H7 (cell line): ENCODE measurements at places on chromosomes 5 and 9. TPM values are rescaled to one million over a fixed set of nuclear protein-coding genes. Genes with fewer than 3 reads are reported as not detected.

Gene TMEM252
- total RNA-seq, result not detected in 2 replicates

Gene FGF1
- 0.24 and 2.9 TPM in 2 replicates for total RNA-seq

Gene ARL14EPL
- not detected in 2 replicates for total RNA-seq

Gene DMRT3
- total RNA-seq, result not detected in 2 replicates

Gene PLAC8L1
- 0.44 and 0.59 TPM in 2 replicates for total RNA-seq

Gene ST6GALNAC4
- total RNA-seq, result 18.5 and 24.6 TPM in 2 replicates

Gene IL13
- not detected in 2 replicates for total RNA-seq

Gene FAM169A
- total RNA-seq, result 37.6 and 51.1 TPM in 2 replicates

Gene ACOT12
- total RNA-seq, result not detected in 2 replicates

Gene SLC2A8
- total RNA-seq, result 18.8 and 23.3 TPM in 2 replicates

Gene PKD2L2
- not detected in 2 replicates for total RNA-seq

Gene C1QTNF3
- 0.26 and 0.59 TPM in 2 replicates for total RNA-seq

Gene CCNO
- 0.35 TPM in 1 of 2 replicates, not detected in the other for total RNA-seq

Gene ZBTB26
- 1.9 and 2.3 TPM in 2 replicates for total RNA-seq

Gene EPB41L4B
- 9.1 and 11.8 TPM in 2 replicates for total RNA-seq

Gene UIMC1
- total RNA-seq, result 36.0 and 44.2 TPM in 2 replicates

Gene HRCT1
- total RNA-seq, result 0.21 TPM in 1 of 2 replicates, not detected in the other

Gene DIPK1B
- total RNA-seq, result 57.0 and 75.7 TPM in 2 replicates

Gene ARID3C
- total RNA-seq, result not detected in 2 replicates

Gene NOTCH1
- total RNA-seq, result 32.2 and 33.3 TPM in 2 replicates

Gene C5orf58
- total RNA-seq, result 4.3 and 4.9 TPM in 2 replicates

Gene NR2F1
- total RNA-seq, result not detected in 2 replicates

Gene F12
- total RNA-seq, result 3.2 and 3.7 TPM in 2 replicates

Gene SPINK4
- total RNA-seq, result not detected in 2 replicates

Gene SEC16A
- 17.7 and 23.2 TPM in 2 replicates for total RNA-seq

Gene QSOX2
- 22.6 and 24.6 TPM in 2 replicates for total RNA-seq
